ENCODE measurements at places on chromosomes 7 and 10. TPM values are rescaled to one million over a fixed set of nuclear protein-coding genes. Genes with fewer than 3 reads are reported as not detected.

Gene PNLIPRP1
- polyA plus RNA-seq: not detected

DNA sequence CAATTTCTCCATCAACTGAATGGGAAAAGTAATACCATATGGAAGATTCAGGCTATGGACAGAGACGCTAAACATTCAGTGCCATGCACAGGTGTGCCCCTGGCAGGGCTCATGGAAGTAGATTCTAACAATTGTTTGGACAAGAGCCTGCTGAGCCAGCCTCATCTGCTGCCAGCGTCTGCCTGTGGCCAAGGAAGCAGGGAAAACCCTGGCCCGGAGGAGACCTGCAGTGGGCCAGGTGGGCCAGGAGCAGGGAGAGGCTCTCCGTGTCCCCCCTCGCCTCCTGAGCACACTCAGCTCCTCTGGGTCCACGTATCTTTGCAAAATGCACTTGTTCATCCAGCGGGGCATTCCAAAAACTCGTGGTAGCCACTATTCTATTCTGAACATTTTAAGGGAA is 130.1 kb downstream of the TCERG1L start:
- no peak for DNase-seq

Gene FAM25C
- polyA plus RNA-seq: not detected

- DNase-seq: no peak
Measured at GRCh38 chr7:140621401-140622021, 19.1 kb downstream of the DENND2A start.

- no peak for DNase-seq
Measured at GRCh38 chr7:127525866-127526480, 59.4 kb downstream of the GCC1 start.

GRCh38 chr7:38181111-38181510 is 3.1 kb downstream of the STARD3NL start:
- DNase-seq: no peak

GRCh38 chr10:95907456-95908253 is at the start of gene CC2D2B:
CC2D2B (plus strand) TSS chr10:95907975; CDS start chr10:95911324, 3,349 bp downstream.
- DNase-seq: peak; percentile 83

- DNase-seq: no peak
Measured at GRCh38 chr7:36657036-36657660, 67.1 kb downstream of the AOAH start.

DNA sequence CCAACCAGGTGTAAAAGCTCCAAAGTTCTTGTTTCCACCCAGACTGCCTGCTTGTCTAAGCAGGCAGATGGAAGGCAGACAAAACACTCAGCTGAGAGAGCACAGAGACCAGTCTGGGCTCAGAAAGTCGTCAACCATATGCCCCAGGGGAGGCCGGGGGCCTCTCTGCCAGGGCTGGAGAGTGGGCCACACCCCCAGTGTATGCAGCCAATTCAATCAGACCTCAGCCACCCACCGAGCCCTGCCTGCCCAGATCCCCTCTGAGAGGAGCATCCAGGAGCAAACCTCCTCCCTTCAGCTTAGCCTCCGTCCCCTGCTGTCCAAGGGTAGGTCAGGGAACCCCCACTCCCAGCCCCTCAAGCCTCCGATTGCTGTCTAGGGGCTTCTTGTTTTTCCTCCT is 196.3 kb downstream of the LSM5 start:
- DNase-seq: no peak

Gene PAX4
- not detected for polyA plus RNA-seq

Gene BZW2
- 86.8 TPM for polyA plus RNA-seq

- no peak for DNase-seq
Measured at GRCh38 chr7:3371601-3372000, 70.5 kb downstream of the SDK1 start.

Gene SORCS1
- 4.5 TPM for polyA plus RNA-seq

- no peak for DNase-seq
Measured at GRCh38 chr10:90605506-90605905, 252.3 kb downstream of the HTR7 start.

- no peak for DNase-seq
Measured at GRCh38 chr7:651032-651728, 75.3 kb upstream of the DNAAF5 start.

GRCh38 chr7:19117870-19118608 is 603 bp upstream of the TWIST1 start:
- DNase-seq: no peak

DNA sequence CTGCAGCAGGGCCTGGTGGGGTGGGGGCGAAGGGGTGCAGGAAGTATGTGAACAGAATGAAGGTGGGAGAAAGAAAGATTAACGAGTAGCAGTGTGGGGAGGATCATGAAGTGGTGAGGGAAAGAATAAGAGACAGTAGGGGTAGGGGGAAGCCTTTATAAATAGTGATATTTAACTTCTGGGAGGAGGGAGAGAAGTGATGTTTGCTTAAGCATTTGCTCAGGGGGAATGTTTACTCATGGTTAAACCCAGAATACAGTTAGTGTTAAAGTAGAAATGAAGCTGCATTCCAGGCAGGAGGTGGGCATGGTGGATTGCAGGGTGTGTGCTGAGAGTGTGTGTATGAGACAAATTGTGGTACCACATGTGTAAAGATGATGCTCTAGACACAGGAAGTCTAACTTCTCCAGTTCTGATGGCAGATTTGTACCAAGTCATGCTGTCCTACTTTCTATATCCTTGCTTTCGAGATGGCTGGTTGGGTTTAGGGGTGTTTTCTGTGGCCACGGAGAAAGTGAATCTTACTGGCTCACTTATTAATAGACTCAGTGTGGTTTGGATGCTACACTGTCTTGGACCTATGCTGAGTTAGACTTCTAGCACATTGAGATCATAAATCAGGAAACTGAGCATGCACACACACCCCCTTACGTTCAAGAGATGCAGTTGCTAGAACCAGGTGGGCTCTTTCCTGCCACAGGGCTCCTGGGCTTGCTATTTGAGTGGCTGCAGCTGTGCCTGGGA is 10.6 kb upstream of the DNMBP start:
- no peak for DNase-seq

GRCh38 chr10:72695496-72695895 is 3.6 kb downstream of the MCU start:
- no peak for DNase-seq

GRCh38 chr10:85791818-85792532 is 574.6 kb downstream of the GRID1 start:
- DNase-seq: peak; percentile 83

DNA sequence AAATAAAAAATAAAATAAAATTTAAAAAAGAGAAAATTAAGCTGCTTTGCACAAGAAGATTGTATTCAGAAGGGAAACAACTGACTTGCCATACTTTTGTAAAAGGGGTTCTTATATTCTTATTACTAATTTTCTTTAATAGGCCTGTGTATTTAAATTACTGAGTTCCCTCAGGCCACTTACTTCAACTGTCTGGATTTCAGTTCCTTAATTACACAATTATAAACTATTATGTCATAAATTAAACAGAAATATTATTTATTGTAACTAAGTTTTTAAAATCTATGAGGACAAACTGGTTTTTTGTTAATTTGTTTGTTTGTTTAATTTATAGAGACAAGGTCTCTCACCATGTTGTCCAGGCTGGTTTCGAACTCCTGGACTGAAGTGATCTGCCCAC is 22.4 kb upstream of the MICU1 start:
- no peak for DNase-seq

GRCh38 chr10:1420661-1421362 is 316.5 kb downstream of the ADARB2 start:
- DNase-seq: peak; percentile 29

Gene CREB5
- polyA plus RNA-seq: 25.5 TPM

- DNase-seq: no peak
Measured at GRCh38 chr7:133009426-133010252, 72.3 kb downstream of the CHCHD3 start.

DNA sequence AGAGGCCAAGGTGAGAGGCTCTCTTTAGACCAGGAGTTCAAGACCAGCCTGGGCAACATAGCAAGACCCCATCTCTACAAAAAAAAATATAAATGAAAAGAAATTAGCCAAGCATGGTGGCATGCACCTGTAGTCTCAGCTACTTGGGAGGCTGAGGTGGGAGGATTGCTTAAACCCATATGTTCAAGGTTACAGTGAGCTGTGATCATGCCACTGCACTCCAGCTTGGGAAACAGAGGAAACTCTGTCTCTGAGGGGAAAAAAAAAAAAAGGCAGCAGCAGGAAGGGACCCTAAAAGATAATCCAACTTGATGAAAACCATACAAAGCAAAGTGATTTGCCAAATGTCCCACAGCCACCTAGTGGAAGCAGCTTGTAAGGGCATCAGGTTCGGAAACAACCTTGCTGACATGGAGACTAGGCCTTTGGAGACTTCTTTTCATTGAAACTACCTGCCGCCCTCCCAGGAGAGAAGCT is 15.6 kb upstream of the PBLD start:
- no peak for DNase-seq

DNA sequence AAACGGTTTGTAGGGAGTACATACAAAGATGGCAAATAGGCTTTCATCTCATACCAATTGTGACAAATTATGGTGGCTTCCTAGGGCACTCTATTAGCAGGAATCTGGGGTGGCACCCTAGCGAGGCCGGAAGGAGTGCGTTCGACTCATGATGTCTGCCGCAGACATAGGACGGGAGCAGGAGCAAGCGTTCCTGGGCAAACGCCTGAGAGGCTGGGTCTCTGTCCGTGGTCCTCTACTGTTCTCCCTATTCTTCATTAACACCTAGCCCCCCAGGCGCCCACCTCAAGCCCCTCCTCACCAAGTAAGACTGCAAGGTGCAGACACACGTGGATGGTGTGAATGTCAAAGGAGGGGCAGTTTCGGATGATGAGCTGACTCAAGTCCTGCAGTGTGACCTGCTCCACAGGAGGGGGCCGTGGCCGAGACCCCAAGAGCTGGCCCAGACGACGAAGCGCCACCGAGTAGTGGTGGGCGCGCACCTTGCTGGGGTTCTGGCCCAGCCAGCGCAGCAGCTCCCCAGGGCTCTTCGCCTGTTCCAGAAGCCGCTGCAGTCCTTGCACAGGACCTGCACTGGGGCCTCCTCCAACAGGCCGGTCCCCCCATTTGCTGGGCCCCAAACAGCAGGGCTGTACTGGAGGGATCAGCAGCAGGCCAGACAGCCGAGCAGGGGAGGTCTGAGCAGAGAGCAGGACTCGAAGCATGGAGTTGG is 1.3 kb downstream of the FASTK start:
- no peak for DNase-seq

DNA sequence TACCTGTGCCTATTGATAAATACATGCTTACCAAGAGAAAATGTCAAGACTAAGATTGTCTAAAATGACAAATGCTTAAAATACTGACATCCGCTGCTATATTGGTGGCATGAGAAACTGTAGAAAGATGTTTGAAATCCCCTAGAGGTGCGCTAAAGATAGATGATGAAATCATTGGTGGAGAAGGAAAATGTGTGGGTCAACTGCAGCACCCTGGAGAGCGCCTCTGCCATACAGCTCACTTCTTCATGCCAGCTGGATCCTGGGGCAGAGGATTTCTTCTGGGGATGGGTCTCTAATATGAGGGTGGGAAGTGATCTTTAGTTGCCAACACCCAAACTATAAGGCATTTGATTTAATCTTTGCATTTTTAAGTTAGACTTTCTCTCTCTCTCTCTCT is 680.4 kb upstream of the POM121L12 start:
- DNase-seq: peak; percentile 6

DNA sequence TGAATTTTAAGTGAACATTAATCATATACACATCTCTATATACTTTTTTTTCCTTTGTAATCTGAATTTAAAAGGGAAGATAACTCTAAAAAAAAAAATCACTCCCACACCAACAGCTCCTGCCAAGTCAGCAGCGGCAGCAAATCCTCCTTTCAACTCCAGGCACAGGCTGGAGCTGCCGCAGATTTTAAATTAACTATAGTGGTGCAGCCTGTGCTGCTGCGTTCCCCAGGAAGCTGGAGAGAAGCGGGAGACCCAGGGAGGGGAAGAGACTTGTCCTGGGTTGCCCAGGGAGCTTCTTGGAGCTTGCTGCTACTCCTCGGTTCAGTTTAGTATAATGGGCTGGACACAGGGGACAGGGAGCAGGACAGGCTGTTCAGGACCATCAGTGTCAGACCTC is 32.6 kb upstream of the HSPB1 start:
- no peak for DNase-seq

DNA sequence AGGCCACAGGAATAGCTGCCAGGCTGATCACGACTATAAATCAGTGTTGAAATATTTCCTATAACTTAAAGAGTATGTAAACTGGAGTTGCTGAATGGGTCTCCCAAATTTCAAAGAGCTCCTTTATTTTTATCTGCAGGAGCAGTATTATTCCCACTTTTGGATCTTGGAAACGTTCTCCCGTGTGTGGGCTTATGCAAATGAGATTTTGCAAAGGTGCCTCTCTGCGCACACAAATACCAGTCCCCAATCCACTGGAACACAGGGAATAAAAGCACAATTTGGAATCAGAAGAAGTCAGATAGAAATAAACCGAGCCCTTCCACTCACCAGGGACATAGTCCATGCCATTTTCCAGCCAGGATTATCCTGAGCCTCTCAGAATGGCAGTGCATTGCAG is 350.2 kb upstream of the CELF2 start:
- DNase-seq: no peak

Gene ANKRD1
- polyA plus RNA-seq: 224 TPM

- DNase-seq: no peak
Measured at GRCh38 chr10:51766423-51767102, 67.2 kb upstream of the CSTF2T start.

DNA sequence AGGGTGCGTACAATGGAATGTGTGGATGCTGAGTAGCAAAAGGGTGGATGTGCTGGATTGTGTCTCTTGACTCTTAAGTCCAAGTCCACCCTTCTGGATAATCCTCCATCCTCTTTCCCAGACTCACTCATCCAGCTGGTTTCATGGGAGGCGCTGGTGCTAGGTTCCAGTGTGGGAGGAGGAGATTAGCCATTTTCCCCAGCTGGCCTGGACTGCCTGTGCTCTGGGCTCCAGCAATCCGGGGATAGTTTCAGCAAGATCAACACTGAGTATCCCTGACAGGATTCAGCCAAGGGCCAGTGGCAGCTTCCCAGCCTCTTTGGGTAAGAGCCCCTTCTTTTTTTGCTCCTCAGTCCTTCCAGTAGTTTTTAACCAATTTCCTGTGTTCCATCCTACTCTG is 21.6 kb upstream of the TRIL start:
- no peak for DNase-seq

Gene KIF11
- polyA plus RNA-seq: 18.1 TPM

GRCh38 chr10:99325281-99325680 is 3.9 kb upstream of the CNNM1 start:
- no peak for DNase-seq

Gene RPEL1
- polyA plus RNA-seq: not detected

DNA sequence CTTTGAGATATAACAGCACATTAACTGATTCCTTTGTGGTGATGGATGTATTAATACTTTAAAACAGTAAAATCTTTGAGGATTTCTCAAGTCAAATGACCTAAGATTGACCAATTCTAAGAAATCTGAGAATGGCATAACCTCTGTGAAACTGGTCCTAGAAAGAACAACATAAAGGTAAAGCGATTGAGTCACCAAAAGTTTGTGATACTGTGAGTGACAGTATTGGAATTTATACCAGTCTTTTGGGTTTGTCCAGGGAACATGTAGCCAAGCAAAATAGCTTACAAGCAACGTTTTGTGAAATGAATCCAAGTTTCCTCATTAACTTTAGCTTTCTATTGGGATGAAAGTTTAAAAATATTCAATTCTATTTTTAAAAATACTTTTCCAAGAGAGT is 157.4 kb upstream of the TMEM196 start:
- no peak for DNase-seq
